SK-N-DZ (cell line): ENCODE measurements at places on chromosomes 16 and 17.
A peak's percentile ranks its signal among the peaks of the same experiment; 100 is the strongest.

- DNase-seq, result no peak
Measured at GRCh38 chr17:58382108-58382871, 30.3 kb upstream of the SUPT4H1 start.

DNA sequence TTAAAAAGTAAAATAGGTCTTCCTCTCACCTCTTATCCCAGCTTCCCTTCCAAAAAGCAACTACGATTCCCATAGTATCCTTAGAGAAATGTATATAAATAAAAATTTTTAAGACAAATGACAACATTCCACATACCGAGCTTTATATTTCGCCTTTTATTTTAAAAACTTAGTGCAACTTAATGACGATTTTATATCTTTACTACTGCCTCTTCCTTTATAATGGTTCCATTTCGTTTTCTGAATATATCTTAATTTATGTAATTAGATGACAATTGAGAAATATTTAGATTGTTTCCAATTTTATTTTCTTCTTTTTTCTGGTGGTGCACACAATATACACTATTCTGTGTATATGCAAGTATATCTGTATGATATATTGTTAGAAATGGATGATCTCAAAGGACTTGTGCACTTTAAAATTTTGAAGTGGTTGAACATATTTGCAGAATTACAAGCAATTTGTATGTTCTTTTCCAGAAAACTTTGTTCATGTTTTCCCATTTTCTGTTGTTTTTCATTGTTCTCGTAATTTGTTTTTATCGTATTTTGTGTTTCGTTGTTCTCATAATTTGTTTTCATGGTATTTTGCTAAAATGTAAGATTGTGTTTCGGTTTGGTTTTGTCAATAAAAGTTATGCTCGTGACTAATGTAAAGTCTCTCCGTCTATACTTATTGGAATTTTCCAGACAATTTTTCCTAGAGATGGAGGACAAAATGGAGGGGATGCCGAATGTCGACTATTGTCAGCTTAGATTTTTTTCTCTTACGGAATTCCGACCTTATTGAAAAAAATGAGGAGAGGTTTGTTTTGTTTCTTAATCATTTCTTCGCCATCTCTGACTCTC lies 20.4 kb upstream of the HOXB13 start:
- DNase-seq, result no peak

DNA sequence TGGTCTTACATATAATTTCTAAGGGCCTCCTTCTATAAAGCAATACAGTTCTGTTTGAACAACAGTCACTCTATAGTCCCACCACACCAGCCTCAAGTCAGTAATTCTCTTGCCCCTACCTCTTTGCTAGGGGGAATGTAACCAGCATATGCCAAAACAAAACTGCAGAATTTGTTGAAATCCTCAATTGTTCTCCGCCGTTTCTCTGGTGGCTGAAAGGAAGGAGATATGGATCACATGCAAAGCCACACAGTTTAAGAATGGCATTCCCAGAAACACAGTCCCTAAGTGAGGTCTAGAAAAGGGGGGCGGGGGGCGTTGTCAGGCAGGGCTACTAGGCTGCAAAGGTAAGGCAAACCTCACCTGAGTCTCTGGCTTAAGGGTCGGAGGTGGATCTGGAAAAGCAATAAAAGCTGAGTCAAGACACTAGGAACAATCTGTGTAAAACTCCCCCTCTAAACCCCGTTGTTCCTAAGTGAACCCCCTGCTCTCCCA lies 1.9 kb downstream of the PHF23 start:
- no peak for DNase-seq

GRCh38 chr17:6989779-6990178 lies 6.1 kb upstream of the ALOX12 start:
- DNase-seq, result no peak

- DNase-seq, result no peak
Measured at GRCh38 chr17:49003557-49004511, 6.6 kb downstream of the IGF2BP1 start.

- DNase-seq, result peak; percentile 4
Measured at GRCh38 chr16:35908942-35909341, 2449.5 kb downstream of the TP53TG3F start.

GRCh38 chr16:23088018-23088417 lies 61.2 kb downstream of the USP31 start:
- no peak for DNase-seq

DNA sequence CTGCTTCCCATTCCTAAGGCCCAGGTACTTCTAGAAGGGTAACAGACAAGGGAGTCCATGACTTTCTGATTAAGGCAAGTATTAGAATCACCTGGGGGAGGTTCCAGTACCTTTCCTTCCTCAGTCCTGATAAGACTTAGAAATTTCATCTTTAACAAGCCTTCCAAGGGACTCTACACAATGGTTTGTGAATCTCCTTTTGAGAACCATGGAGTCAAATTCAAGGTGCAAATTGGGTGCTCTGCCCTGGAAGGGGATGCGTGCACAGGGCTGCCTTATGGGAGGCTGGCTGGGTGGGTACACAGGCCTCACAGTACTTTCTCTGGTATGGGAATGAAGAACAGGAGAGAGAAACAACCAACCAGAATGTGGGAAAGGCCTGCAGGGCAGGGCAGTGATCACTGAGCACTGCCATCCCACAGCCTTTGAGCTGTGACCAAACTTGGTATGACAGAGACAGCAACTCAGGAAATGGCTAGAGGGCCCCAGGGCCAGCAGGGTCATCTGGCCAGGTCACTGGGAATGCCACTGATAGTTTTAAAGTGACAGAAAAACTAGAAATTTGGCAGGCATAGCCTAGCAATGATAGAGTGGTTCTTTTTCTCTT lies 3.6 kb upstream of the TMIGD1 start:
- no peak for DNase-seq

DNA sequence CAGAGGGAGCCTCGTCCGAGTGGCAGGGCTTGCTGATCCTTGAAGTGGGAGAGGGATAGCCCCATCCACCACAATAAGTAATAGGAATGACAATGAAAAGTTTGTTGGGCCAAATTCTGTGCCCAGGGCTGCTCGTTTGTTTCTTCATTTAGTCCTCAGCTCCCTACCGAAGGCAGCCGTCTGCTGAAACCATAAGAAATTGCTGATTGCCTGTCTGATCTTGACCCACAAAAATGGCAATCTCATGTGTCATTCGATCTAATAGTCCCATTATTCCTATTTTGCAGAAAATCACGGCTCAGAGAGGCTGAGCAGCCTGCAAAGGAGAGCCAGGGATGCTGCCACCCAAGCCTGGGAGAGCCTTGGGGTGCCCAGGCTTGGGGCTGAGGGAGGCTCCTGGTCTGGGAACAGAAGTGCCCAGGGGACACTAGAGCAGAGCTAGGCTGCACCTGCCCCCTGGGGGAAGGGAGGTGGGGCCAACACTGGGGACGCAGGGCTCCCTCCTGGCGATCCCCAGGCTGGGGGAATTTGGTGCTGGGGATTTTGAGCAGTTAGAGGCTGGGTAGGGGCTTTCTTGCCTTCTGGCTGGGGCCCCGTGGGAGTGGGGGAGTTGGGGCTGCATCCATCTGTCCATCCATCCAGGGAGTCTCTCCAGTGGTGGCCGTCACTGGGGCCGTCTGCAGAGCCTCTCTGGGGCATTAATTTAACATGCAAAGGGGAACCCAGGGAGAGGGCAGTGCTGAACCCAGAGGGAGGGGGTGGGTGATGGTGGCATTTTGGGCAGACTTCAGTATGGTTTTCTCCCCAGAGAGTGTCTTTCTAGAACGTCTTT lies 53.5 kb downstream of the SOCS1 start:
- no peak for DNase-seq

DNA sequence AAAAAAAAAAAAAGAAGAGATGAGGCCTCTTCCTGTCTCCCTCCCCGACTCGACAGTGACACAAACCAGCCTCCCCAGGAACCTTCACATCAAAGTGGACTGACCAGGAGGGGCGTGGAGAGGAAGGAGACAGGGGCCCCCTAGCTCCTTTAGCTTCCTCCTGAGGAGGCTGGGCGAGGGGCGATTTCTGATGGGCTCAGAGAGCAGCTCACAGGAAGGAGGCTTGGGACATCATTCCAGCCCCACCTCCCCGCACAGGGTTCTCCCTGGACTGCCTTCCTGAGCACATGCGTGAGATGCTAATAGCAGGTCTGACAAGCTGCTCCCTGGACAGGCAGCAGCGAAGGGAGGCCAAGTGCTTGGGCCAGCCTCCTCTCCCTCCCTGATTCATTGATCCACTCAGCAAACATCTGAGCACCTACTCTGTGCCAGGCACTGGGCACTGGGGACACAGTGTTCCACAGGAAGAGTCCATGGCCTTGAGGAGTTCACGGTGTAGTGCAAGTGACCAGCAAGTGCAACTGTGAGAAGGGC lies 14.4 kb upstream of the DOK4 start:
- DNase-seq, result peak; percentile 99

DNA sequence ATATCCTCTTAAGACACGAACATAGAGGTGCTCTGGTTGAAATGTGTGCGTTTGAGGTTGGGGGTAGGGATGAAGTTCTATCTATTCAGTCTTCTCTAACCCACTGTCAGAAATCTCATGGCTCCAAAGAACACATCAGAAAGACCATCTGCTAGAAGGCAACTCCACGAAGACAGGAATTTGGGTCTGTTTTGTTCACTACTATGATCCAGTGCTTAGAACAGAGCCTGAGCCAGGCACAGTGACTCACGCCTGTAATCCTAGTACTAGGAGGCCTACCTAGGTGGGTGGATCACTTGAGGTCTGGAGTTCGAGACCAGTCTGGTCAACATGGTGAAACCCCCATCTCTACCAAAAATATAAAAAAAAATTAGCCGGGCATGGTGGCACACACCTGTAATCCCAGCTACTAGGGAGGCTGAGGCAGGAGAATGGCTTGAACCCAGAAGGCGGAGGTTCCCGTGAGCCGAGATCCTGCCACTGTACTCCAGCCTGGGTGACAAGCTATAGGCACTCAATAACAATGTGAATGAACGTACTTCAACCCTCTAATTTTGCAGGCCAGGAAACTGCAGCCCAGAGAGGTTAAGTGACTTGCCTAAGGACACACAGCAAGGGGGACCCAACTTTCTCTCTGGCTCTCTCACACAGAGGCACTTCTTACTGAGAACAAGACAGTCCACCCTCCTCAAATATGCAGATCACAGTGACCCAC lies 2.3 kb downstream of the CASKIN2 start:
- DNase-seq, result no peak

DNA sequence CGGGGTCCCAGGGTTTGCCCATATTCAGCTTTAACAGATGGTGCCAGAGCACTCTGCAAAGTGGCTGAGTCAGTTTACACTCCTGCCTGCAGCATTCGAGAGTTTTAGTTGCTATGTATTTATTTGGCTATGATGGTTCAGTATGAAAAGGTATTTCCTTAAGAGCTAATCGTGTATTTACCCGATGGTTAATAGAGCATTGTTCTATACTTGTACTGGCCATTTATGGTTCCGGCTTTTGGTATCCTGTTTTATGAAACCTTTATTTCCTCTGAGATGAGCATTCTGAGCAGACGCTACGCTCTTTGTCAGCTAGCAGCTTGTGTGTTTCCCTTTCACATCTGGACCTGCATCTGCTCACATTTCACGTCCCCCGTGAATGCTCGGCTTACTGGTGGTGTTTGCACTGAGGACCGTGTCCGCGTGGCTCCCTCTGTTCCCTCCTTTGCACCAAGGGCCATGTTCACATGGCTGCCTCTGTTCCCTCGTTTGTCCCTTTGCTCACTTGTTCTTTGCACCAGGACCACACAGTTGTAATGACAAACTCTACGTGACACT lies 149.1 kb upstream of the CHMP6 start:
- no peak for DNase-seq

GRCh38 chr17:62782730-62783270 lies 25.3 kb downstream of the MARCHF10 start:
- no peak for DNase-seq

GRCh38 chr16:29922326-29922725 lies 3.7 kb downstream of the KCTD13 start:
- no peak for DNase-seq

DNA sequence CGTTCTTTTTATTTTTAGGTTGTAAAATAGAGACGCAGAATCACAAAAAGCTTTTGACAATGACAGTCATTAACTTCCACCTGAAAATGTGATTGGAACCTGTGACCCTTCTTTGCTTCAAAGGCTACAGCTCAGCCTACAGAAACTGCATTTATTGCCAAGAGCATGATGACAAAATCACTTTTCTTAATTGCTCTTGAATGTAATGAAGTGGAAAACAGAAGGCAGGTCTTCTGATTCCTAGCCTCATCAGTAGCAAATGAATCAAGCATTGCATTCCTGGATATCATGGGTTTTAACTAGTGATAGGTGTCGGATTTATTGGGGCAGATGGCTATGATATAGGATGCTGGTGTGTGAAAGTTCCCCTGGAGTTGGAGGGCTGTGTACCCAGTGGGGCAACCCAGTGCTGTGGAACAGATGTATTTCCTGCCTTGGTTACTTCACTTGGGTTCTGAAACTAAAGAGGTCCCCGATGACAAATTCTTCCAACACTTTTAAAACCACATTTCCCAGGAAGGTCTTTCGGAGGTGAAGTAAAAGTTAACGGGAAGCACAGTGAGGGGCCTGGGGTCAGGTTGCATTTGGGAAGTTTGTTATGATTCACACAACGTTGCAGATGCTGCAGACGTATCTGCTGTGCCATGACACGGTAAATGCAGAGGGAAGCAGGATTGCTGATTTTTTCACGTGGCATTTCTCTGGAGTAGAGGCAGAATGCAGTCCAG lies 127.5 kb downstream of the HS3ST3A1 start:
- DNase-seq, result no peak

DNA sequence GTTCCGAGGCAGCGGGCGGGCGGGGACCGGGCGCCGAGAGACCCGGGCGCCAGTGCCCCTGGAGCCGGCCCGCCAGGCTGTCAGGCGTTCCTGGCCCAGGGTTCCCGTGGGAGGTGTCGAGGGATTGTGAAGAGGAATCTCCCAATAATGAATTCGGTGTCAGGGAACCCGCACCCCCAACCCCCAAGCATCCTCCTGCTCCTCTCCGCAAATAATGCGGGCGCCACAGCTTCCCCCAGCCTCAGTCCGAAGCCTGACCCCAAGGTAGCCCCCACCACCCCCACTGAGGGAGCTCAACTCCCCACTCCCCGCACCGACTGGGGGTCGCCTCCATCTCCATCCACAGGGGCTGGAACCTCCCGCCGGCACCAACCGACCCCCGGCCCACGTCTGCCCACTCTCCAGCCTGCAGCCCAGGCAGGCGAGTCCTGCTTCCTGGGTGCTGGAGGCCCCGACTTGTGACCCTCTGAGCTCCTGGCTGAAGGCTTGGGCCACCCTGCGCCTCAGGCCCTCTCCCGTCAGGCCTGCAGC lies 641 bp upstream of the CASKIN1 start:
- DNase-seq, result no peak

- DNase-seq, result no peak
Measured at GRCh38 chr16:53523971-53524548, 21.1 kb upstream of the AKTIP start.

- no peak for DNase-seq
Measured at GRCh38 chr17:10052106-10052813, 146.1 kb downstream of the GAS7 start.
